Activated naive CD4-positive, alpha-beta T cell (primary cell): ENCODE measurements at places on chromosomes 12 and 14.

GRCh38 chr12:54136844-54137580 is 51.8 kb downstream of the SMUG1 start:
- no peak for DNase-seq

DNA sequence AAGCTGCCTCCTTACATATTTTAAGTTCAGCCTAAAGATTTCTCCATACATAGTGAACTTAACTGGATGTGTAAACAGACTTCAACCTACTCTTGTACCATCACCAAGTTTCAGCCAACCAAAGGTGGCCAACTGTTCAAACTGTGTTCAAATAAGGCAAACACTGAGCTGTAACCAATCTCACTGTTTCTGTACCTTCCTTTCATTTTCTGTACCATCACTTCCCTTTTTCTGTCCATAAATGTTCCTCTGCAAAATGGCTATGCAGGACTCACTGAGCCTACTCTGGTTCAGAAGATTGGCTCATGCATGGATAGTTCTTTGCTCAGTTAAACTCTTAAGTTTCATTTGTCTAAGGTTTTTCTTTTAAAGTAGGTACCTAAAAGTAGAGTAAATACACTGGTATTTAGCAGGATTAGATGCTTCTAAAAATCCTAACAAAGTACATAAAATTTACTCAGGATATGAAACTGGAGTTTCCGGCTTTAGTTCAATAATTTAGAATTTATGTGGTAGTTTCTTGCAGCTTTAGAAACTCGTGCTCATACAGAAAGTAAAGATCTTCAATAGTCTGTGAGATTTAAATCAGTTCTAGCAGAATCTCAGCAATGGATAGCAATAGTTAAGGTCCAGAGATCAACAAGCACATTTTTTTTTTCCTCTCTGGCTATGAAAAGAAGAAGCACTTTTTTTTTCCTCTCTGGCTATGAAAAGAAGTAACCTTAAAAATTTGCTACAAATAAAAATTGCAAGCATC is 282.0 kb upstream of the PPFIA2 start:
- DNase-seq = no peak

DNA sequence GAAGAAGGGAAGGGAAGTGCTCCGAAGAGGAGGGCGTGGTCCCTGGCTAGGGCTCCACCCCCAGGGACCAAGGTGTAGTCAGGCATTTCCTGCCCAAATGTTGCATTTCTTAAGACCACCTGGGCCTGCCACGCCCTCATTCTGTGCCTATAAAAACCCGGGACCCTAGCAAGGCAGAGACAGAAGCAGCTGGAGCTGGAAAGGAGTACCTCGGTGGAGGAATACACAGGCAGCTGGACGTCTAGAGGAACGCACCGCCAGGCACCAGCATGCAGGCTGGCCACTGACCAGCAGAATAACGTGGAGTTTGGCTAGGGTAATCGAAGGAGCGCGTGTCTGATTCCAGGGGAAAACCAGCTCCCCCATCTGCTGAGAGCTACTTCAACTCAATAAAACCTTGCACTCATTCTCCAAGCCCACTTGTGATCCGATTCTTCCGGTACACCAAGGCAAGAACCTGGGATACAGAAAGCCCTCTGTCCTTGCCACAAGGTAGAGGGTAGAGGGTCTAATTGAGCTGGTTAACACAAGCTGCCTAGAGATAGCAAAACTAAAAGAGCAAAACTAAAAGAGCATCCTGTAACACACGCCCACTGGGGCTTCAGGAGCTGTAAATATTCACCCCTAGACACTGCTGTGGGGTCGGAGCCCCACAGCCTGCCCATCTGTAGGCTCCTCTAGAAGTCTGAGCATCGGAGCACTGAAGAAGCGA is 21.0 kb downstream of the CFL2 start:
- no peak for DNase-seq

DNA sequence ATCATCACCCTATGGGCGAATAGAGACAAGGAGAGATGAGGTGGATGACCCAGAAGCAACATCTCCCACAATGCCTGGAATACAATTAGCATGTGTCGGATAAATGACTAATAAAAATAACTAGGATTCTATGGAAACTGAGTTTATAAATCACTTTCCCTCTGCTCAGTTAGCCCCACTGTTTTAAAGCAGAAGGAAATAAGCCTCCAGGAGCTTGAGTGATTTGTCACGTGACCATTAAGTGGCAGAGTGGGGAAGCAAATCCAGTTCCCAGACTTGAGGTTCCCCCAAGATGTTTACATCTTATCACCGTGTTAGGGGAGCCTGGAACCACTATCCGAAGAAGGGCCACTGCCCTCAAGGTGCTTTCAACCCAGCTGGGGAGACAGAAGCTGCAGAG is 136.5 kb upstream of the CCND2 start:
- no peak for DNase-seq

DNA sequence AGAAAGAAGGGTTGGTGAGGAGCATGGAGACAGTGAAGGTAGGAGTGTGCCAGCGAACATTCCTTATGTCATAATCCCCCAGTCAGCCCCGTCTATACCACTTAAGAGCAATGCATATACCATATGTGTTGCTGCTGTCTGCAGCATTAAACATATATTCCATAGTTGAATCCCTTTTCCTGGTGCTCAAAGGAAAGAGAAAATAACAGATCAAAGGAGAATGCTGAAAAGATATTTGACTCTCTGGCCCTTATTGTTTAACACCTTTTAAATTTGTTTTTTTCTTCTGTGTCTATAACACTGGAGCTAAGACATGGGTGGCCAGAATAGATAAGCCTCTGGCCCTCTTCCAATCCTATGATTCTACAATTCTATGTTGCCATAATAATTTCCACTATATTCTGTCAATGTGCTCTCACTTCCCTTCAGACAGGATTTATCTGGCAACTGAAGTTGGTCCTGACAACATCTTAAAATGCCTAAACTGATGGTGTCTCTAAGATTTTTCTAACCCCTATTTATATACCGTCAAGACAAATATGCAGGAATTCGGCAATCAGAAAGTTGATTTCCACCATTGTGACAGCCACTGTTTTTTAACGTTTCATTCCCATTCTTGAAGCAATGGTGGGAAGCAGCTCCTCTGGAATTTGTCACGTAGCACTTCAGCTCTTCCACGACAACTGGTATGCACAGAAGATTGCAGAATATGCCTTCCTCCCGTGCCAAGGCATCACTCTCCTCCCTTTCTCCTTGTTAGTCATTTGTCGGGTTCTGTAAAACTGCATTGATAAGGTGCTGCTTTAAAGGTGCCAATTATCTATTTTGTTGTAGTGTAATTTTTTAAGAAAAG is 204.7 kb downstream of the BCAT1 start:
- DNase-seq = no peak

DNA sequence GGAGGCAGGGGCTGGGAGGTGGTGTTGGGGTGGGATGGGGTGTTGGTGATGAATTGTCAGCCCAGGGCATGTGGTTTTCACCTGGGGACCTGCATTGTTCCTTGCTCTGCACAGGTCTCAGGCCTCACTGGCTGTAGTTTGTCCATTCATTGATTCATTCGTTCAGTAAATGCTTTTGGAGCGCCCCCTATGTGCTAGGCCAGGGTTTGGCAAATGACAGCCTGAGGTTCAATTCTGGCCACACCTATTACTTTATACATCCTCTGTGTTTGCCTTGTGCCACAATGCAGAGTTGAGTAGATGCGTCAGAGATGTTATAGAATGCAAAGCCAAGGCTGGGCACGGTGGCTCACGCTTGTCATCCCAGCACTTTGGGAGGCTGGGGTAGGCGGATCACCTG is 4.7 kb downstream of the ADCK1 start:
- DNase-seq = no peak

GRCh38 chr14:56195704-56196103 is 77.5 kb downstream of the PELI2 start:
- DNase-seq = no peak

- no peak for DNase-seq
These were observed 283.4 kb upstream of the TMTC1 start for GRCh38 chr12:30067146-30067545.

GRCh38 chr12:65925626-65926025 is 101.3 kb downstream of the HMGA2 start:
- no peak for DNase-seq

- DNase-seq = no peak
These were observed 13.1 kb downstream of the CBX5 start for GRCh38 chr12:54266852-54267251.

DNA sequence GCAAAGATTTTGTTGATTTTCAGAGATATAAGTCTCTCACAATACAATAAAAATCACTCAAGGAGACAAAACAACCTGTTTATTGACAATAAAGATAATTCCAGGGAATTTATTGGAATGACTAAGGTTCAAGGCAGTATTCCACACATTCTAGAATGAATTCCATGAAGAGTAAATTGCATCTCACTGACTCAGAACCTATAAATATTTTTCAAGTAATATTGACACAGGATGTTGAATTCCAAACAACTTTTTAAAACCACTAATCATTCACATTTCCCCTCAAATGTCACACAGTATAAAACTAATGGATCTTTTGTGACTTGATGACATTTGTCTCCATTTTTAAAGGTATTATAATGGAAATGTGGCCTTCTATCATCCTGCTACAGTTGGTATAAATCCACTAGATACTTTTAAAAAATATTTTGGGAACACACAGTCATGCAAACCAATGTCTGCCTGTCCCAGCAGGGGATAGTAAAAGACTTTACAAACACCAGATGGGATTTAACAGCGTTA is 42.1 kb upstream of the LGR5 start:
- DNase-seq = no peak

- DNase-seq = no peak
These were observed 9.2 kb upstream of the PLEKHD1 start for GRCh38 chr14:69475194-69475818.

GRCh38 chr12:75814851-75815754 is 216.5 kb downstream of the PHLDA1 start:
- DNase-seq = no peak

- no peak for DNase-seq
These were observed 96.8 kb downstream of the PPHLN1 start for GRCh38 chr12:42422785-42423184.

DNA sequence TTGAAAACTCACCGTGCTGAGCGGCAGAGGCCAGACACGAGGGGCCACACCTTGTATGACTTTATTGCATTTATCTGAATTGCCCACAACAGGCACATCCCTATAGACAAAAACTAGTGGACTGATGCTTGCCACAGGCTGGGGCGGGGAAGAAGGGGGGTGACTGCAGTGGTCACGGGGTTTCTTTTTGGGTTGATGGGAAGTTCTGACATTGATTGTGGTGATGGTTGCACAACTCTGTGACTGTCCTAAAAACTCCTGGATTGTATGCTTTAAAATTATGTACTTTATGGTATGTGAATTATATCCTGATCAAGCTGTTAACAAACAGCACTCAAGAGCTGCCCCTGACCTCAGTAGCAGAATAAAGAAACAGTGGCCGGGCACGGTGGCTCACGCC is 25.7 kb downstream of the DHX37 start:
- DNase-seq = no peak

- DNase-seq = no peak
These were observed 126.9 kb upstream of the KRAS start for GRCh38 chr12:25377469-25378177.

- no peak for DNase-seq
These were observed 50.2 kb downstream of the C14orf132 start for GRCh38 chr14:96089401-96089800.

GRCh38 chr12:100141998-100142850 is 450 bp downstream of the BLTP3B start:
- no peak for DNase-seq

DNA sequence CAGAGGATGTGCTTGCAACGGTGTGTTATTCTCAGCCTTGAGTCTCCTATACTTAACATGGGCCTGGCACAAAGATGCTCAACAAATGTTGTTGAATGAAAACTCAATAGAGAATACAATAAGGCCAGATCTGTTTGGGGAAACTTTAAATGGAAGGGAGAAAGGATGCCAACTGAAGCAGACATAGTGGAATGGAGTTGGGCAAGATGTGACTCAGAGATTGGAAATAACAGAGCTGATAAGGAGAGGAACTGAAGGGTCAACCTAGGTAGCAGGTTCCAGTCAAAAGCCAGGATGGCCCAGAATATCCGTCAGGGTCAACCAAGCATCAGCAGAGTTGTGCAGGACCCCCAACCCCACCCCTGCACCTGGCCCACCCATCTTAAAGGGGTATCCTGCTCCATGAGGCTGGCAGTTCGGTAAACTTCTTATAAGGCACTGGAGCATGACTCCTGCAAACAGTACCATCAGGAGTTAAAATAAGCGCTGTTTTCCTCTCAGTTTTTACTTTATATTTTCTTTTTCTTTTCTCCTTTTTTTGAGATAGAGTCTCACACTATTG is 1.1 kb upstream of the BCDIN3D start:
- DNase-seq = no peak

- DNase-seq = no peak
These were observed 75.2 kb downstream of the TNFAIP2 start for GRCh38 chr14:103198131-103199105.

- no peak for DNase-seq
These were observed 1.0 kb upstream of the TBK1 start for GRCh38 chr12:64450711-64451486.

DNA sequence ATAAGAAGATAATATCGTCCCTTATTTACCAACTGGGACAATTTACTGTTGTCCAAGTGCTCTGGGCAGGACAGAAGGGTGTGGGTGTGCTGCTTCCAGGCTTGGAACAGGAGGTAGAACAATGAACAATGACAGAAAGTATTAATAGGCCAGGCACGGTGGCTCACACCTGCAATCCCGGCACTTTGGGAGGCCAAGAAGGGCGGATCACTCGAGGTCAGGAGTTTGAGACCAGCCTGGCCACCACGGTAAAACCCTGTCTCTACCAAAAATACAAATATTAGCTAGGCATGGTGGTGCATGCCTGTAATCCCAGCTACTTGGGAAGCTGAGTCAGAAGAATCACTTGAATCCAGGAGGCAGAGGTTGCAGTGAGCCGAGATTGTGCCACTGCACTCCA is 2.5 kb downstream of the IFI27 start:
- no peak for DNase-seq

DNA sequence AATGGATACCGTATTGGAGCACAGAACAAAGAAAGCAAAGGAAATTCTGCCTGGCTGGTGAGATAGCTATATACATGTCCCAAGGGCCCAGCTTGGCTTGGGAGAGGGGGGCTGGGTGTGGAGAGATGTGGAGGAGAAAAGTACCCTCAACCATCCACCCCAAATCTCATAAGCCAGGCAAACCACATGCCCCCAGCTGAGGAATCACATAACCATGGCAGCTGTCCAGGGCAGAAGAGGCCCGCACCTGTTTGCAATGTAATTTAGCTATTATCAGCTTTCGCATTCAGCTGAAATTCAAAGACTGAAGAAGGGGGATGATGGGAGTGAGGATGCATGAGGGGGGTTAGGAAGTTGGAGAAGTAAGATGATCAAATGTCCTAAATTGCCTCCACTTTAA is 196.1 kb downstream of the TBX5 start:
- DNase-seq = no peak

- no peak for DNase-seq
These were observed 180.9 kb downstream of the RPS29 start for GRCh38 chr14:49405291-49405690.

GRCh38 chr12:81450920-81451739 is 308.0 kb downstream of the PPFIA2 start:
- no peak for DNase-seq

- DNase-seq = no peak
These were observed 114.3 kb downstream of the SLC15A5 start for GRCh38 chr12:16163146-16163545.

GRCh38 chr12:49364989-49365388 is 2.3 kb upstream of the SPATS2 start:
- DNase-seq = no peak

- no peak for DNase-seq
These were observed 318.6 kb upstream of the FAR2 start for GRCh38 chr12:28830491-28830890.
